ENCODE measurements at places on chromosomes 11 and 22.
A peak's percentile ranks its signal among the peaks of the same experiment; 100 is the strongest.

GRCh38 chr22:23789121-23789520, 2.4 kb downstream of the SMARCB1 start:
- H3K27ac ChIP-seq = no peak overlapping the region
- no peak for DNase-seq
- H3K4me1 ChIP-seq = peaks cover 22% of the 10 kb centered on the region
- no peaks in the 10 kb centered on the region for H3K27me3 ChIP-seq
- no peak overlapping the region for H3K4me3 ChIP-seq
- H3K36me3 ChIP-seq = peaks cover 23% of the 10 kb centered on the region

DNA sequence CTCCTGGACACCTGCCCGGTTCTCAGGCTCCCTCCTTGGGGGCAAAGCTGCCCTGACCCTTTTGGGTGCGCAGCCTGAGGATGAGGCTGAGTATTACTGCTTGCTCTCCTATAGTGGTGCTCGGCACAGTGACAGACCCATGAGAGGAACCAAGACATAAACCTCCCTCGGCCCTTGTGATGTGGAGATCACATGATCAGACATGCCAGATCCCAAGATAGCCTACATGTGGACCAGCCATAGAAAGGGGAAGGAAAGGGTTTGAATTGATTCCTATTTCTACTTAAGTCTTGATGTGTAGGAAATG, 125.3 kb downstream of the VPREB1 start:
- H3K4me1 ChIP-seq = no peaks in the 10 kb centered on the region
- no peak overlapping the region for H3K27ac ChIP-seq

GRCh38 chr11:102485095-102485722, 32.6 kb upstream of the TMEM123 start:
- no peak for DNase-seq
- no peak overlapping the region for H3K4me3 ChIP-seq
- no peaks in the 10 kb centered on the region for H3K36me3 ChIP-seq

DNA sequence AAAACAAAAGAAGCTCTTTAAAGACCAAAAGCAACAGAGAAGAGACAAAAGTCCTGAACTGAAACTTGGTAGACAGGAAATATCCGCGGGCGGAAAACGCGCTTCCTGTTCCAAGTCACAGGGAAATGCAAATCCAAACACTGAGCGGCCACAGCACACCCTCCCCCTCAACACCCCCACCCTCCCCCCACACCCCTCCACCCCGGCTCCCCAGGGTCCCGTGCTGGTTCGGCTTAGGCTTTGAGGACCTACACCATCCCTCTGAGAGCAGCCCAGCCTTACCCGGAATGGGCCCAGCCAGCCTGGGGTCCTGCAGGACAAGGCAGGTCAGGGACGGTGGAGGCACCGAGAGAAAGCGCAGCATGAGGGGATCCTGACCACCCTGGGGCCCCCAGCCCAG, 160.4 kb downstream of the BRD1 start:
- DNase-seq = no peak
- H3K27me3 ChIP-seq = no peaks in the 10 kb centered on the region
- peak overlapping the region; percentile 81 for H3K27ac ChIP-seq
- H3K36me3 ChIP-seq = no peaks in the 10 kb centered on the region

Measured in upper lobe of left lung (tissue), 6 donors.